ENCODE measurements at places on chromosomes 4 and X. TPM values are rescaled to one million over a fixed set of nuclear protein-coding genes. Genes with fewer than 3 reads are reported as not detected.

Gene SOD3
- 69.8 TPM for total RNA-seq

Gene WDFY3
- total RNA-seq, result 43.8 TPM

Gene CFI
- total RNA-seq, result 11.6 TPM

Gene DACH2
- total RNA-seq, result not detected

Gene ATOH1
- total RNA-seq, result 0.15 TPM

Gene RAB9B
- total RNA-seq, result 25.1 TPM

Gene CTAG2
- total RNA-seq, result not detected

Gene PDCL2
- total RNA-seq, result not detected

Gene ATP8A1
- total RNA-seq, result 14.0 TPM

Gene GATA1
- not detected for total RNA-seq

GRCh38 chr4:20254511-20255250 lies 3.0 kb downstream of the SLIT2 start:
- peak; percentile 44 for DNase-seq

- no peak for DNase-seq
These were observed 128.5 kb downstream of the LARP7 start for GRCh38 chr4:112765317-112765974.

DNA sequence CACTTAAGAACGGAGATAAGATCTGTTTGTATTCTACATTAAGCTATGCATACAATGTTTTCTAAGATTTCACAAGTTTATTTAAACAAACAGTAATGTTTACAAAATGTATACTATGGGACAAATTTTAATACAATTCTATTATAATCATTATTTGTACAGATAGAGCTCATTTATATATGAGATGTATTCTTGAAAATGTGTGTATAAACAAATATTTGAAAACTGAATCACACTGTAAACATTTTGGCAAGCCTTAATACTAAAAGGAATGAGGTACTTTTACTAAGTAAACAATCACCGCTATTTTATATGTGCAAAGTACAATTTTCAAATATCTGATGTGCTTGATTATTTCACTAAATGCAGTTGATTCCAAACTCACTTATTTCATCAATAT lies 119.2 kb upstream of the MAB21L2 start:
- no peak for DNase-seq

DNA sequence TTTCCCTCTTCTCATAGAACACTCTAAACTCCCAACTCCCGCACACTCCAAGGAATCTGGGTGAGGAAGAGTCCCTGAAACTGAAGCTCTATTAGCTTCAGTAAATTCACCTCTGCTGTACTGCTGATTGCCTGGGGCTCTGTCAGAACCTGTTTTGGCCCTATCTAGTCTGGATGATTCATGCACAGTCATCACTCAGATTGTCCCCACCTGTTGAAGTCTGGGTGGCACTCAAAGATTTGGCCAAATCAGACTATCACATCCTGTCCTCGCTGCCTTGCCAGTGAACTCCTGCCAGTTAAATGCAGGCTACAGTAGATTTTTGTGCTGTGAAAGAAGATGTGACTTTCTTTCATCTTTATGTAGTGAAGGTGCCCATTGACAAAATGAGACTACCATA lies 63.5 kb upstream of the EMCN start:
- no peak for DNase-seq

- no peak for DNase-seq
These were observed 82.9 kb downstream of the ANKRD50 start for GRCh38 chr4:124629681-124630080.

- no peak for DNase-seq
These were observed 449.7 kb downstream of the PCDH10 start for GRCh38 chr4:133598779-133599178.

DNA sequence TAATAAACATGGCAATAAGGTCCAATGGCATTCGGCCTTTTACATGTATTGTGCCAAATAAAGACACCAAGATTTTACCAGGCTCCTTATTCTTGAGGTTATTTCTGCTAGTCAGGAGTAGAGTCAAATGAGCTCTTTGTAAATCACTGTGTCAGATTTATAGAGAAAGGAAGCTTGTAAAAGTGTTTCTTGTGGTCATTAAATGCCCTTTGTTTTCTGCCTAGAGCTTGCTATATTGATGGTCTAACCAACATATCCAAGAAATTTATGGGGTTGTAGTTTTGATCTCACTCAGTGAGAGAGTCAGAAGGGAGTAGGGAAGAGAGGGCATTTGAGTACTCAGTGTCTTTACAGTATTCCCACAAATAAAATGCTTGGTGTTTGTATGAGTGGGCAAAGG lies 86.2 kb upstream of the FRMPD4 start:
- no peak for DNase-seq

DNA sequence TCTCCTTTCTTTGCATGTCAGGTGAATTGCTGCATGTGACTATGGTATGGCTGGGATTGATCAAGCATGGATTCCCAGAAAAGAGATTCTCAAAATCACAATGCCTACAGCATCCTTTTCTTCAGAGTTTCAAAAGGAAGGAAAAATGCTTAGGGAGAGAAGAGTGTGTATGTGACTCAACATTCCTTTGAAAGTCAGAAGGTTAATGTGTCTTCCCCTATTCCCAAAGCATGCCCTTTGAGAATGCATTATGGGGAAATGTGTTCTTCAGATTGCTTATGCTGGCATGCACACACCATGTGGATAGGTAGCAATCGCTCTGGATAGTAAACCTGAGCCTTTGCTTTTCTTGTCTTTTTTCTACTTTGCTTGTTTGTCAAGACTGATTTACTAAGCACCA lies 78.5 kb downstream of the ELOVL6 start:
- DNase-seq, result no peak

DNA sequence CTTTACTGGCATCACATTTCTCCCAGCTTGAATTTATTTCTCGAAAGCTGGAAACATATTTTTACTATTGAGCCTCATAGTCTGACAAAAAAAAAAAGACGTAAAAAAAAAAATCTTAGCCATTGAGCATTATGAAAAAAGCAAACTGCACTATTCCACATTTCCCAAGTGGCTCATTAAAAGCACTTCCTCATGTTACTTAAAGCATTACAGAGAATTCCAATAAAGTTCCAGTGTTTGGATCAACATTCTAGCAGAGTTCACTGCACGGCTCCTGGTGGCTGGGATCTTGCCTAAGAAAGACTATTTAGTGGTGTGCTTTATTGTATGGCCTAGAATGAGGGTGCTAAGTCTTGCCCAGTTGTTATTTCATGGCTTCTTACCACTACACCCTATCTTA lies 476.2 kb downstream of the PPARGC1A start:
- DNase-seq, result no peak

DNA sequence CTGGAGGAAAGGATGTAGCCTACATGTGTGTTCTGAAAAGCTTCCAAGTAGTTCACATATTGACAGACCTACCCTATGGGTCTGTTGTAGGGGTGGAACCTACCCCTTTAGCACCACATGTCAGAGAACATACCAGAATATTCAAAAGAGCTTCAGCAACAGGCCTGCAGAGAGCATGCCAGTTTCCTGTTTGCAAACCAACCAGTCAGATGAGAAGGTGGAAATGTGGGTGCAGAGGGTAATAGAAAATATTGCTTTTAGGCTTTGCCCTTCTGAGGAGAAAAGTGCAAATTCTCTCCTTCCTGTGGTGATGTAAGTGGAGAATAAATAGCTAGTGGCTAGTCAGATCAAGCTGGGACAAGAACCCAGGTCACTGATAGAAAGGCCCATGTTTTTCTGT lies 16.4 kb downstream of the INTS6L start:
- DNase-seq, result no peak

- no peak for DNase-seq
These were observed 12.7 kb upstream of the SHOX start for GRCh38 chrX:617891-618290.

GRCh38 chrX:125006704-125007103 lies 313.0 kb upstream of the TEX13C start:
- no peak for DNase-seq

DNA sequence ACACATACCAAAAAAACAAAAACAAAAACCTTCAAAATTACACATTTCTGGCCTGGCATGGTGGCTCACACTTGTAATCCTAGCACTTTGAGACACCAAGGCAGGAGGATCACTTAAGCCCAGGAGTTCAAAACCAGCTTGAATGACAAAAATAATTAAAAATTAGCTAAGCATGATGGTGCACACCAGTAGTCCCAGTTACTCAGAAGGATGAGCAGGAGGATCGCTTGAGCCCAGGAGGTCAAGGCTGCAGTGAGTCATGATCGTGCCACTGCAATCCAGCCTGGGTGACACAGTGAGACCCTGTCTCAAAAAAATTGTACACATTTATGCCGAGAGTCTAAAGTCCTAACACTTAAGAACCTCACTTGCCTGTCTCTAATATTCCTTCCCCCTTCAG lies 18.3 kb downstream of the SLC39A8 start:
- DNase-seq, result no peak

DNA sequence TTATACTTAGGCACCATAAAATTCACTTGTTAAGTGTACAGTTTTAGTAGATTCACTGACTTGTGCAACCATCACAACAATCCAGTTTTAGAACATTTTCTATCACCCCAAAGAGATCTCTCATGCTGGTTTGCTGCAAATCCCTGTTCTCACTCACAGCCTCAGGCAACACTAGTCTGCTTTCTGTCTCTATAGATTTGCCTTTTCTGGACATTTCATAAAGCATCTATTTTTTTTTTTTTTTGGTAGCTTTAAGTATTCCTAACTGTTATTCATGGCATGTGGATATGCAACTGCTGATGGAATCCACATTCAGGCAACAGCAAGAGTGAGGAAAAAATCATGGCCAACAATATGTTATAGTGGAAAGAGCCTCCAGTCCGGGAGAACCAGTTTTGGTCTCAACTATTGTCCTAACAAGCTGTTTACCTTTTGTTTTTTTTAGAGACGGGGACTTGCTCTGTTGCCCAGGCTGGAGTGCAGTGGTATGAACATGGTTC lies 27.0 kb upstream of the TMEM150C start:
- no peak for DNase-seq

GRCh38 chr4:118836301-118837120 lies 585 bp upstream of the SEC24D start:
- DNase-seq, result peak; percentile 44

DNA sequence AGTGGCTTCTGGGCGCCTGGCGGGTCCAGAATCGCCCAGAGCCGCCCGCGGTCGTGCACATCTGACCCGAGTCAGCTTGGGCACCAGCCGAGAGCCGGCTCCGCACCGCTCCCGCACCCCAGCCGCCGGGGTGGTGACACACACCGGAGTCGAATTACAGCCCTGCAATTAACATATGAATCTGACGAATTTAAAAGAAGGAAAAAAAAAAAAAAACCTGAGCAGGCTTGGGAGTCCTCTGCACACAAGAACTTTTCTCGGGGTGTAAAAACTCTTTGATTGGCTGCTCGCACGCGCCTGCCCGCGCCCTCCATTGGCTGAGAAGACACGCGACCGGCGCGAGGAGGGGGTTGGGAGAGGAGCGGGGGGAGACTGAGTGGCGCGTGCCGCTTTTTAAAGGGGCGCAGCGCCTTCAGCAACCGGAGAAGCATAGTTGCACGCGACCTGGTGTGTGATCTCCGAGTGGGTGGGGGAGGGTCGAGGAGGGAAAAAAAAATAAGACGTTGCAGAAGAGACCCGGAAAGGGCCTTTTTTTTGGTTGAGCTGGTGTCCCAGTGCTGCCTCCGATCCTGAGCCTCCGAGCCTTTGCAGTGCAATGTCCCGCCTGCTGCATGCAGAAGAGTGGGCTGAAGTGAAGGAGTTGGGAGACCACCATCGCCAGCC lies at the start of gene ATOH1:
ATOH1 (plus strand) TSS at position 422 of the 663 bp plus-strand sequence; CDS start at position 596, 174 bp downstream.
- peak; percentile 52 for DNase-seq

DNA sequence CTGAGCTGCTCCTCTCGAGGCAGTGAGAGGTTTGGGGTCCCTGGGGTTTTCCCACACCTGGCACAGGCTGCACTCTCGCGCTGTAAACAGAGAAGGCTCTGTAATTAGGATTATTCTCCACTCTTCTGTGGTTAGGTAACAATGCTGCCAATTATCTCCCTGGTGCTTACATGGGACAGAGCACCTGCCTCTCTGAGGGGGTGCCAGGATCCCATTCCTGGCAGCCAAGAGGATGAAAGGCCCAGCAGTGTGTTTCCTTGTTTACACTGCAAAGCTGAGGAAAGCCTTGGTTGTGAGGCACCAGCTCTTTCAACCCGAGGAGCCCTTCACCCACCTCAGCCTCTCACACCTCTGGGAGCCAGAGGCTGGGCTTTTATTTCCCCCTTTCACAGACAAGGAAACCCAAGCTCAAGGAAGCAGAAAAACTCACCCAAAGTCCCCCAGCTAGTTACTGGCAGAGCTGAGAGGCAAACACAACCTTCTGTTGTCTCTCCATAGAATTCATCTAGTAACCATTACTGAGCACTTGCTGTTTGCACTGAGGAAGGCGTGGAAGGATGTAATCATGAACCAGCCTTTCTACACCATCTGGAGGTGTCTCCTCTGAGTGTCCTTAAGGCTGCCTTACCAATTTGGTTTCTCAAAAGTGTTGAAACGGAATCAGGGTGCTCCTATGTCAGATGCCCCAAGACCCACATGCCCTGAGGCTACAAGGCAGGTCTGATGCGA lies 39.7 kb upstream of the PROM1 start:
- no peak for DNase-seq

DNA sequence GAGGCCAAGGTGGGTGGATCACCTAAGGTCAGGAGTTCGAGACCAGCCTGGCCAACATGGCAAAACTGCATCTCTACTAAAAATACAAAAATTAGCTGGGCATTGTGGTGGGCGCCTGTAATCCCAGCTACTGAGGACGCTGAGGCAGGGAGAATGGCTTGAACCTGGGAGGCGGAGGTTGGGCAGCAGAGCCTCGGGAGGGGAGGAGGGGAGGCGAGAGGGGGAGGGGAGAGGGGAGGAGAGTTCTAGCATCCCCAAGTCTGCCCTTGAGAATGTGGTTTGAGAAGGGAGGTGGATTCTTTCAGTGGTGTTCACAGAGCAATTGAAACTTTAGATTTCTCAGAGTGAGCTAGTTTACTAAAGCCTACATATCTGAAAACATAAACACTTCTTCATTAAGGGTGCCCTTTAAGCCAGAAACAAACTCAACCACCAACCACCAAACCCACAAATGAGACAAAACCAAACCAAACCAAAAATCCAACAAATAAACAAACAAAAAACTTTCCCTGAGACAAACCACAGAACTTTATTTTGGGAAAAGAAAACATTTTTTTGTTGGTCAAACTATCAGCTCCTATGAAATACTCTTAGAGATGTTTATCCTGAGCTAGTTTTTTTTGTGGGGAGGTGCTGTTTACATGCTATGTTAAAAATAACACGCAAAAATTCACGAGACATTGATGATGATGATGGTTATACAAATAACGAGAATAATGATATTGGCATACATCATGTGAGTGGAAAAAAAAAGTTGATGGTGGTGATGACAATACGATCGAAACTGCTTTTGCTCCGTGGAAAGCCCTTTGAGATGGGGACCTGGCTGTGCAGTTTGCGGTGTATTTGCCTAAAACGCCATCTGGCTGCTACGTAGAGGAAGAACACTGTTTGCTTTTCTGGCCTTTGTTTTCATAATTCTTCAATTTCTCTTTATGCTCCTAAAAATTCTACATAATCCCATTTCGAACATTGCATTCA lies 98.2 kb upstream of the PRKX start:
- DNase-seq, result no peak
